ENCODE measurements at places on chromosomes 4 and X.

DNA sequence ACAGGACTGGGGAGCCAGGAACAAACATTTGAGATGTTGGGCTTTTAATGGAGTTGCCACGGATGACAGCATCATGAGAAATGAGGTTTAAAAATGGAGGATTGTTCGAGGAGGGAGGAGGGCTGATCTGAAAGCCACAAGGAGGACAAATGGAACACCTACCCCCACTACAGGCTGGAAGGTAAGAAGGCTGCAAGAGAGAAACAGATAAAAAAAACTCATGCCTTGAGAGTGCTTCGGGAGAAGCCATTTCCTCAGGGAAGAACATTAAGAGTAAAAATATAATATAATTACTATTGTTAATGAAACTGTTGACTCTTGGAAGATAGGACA lies 119.5 kb upstream of the MAP9 start:
- DNase-seq = no peak

DNA sequence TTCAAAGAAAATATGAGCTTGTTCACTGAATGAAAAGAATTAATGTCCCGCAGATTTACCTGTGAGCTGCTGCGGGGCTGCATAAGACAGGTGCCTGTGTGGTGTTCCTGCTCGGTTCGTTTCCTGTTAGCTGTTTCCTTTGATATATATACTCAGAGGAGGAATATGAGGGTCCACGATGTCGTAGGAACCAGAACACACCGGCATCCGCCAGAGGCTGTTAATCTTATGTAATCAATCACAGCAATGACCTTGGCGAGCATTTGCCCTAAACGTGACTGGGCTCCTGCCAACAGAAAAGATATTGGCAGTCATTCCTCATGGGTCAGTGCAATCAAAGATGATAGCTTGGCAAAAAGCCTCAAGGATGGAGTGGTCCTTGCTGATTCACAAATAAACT lies 260.1 kb downstream of the EVC2 start:
- DNase-seq = no peak

DNA sequence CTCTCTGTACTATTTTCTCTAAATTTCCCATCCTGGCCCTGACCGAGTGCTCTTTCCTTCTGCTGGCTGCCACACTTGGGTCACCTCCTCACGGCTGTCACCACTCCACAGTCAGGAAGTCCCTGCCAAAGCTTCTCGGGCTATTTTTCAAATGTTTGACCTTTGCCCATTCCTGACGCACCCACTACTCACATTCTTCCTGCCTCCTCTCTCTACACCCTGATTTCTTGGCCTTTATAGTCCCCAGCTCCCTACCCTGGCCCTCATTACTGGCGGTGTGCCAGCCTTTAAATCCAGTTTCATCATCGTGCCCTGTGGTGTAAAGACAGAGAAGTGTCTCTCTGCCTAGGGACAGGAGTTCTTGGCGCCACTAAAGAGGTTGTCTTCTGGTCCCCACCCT lies 46.4 kb upstream of the GATB start:
- DNase-seq = no peak

GRCh38 chr4:40202474-40202873 lies 5.6 kb downstream of the RHOH start:
- DNase-seq = no peak

DNA sequence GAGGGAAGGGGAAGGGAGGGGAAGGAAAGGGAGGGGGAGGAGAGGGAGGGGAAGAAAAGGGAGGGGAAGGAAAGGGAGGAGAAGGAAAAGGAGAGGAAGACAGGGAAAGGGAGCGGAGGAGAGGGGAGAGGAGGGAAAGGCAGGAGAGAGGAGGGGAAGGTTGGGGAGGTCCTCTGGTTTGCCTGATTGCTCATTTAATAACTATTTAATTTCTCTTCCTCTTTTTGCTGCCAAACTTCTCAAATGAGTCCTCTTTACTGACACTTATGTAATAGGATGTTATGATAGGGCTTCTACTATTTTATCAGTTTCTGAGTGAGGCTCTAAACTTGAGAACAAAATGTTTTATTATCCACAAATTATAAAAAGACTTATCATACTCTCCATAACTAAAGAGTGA lies 35.4 kb upstream of the PPA2 start:
- DNase-seq = no peak

DNA sequence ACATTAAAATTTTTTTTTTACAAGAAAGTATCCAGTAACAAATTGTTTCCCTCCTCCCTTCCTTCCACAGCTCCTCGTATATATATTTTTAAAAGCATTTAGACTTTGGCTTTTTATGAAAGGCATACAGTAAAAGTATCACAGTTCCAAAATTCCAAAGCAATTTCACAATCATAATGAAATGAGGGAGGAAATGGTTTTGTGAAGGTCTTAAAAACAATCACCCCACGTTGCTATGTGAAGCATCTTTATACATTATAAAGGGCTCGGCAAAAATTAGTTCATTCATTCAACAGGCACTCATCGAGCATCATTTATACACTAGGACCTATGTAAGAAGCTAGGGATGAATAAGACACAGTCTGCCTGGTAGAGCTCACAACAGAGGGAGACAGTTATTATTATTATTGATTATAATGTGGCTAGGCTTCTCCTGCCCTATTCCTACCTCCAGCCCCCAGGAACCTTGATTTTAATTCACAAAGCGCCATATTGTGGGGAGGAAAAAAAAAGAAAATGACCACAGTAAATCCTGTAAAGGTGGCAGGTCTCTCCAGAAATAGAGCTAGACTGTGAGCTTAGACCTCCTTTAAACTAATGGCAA lies 239.9 kb downstream of the MAML3 start:
- DNase-seq = no peak

DNA sequence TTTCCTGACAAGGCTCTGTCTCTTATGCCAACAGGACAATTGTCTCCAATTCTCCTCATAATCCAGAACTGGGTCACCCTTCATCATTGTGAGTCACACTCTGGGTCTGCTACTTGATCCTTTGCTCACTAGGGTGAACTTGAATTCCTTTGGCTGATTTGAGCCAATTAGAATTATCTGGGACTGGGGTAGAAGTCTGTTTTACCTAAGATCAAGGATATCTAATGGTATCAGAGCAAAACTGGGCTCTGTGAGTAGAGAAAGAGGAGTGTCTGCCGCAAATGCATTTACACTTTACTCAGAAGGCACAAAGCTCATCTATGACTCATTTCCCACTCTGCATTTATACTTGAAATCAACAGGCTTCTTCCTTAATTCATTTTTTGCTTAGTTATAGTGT lies 72.6 kb downstream of the PITX2 start:
- no peak for DNase-seq

GRCh38 chr4:10079256-10079655 lies 37.3 kb downstream of the WDR1 start:
- no peak for DNase-seq

GRCh38 chr4:53912766-53913497 lies 151.5 kb downstream of the CHIC2 start:
- no peak for DNase-seq

DNA sequence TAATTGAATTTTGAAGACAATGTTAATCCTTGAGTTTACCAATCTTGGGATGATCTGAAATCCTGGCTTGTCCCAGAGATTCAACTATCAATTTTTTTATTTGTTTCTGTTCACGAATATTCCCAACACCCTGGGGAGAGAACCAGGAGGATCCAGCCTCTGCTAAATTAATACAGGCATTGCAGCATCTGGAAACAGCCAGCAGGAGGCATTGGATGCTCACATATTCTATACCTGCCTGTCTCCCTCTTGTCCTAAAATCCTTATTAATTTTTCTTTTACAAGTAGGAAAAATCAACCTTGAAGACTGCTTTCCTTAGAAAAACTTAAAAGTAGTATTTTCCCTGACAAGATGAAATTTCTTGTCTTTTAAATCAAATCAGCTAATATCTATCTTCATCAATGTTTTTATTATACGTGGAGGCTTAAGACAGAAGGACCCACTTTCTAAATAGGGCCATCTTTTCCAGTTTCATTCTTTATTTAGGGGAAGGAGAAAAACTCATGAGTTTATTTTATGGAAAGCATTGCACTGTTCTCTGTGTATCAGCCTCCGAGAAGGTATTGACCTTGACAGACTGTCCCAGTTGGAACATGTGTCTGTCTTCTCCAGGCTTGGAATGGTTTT lies 102.4 kb downstream of the CLNK start:
- no peak for DNase-seq

Measured in cortex of kidney (tissue), 1 donor.